Trophoblast cell (in vitro differentiated cells and primary cell): ENCODE measurements at places on chromosomes 2 and 18.

DNA sequence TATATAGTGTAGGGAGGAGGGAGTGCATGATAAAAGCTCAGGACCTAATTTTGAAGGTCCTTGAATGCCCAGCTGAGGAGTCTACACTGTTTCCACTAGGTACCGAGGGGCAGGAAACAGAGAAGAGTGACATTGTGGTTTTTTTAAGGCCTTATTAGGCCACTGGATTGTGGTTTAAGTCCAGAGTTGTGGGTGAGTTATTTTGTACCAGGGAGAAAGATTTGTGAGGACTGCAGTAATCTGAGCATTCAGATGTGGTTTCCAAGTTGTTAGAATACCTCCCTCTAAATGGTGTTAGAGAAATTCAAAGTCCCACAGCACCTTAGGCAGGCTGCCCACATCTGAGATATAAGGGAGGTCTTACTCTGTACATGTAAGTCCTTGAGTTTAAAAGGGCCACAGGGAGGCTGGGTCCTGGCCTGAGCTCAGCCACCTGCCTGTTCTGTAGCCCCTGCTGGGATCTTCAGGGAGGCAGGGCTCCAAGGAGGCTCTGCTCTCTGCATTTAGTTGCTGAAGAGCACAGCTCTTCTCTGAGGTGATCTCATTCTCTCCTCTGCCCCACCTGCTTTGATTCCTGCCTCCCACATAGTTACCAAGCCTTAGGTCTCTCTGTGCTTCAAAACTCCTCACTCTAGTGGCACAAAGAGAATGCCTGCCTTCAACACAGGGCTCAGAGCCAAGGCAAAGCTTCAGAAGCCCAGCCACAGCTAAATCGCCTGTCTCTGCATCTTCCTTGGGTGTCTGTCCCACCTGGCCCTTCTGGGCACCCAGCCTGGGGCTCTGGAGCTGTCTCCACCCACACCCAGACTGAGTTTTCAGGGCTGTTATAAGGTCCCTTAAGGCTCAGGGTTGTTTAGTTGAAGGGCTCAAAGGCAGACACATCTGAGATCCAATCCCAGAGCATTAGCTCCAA, 88.1 kb downstream of the VSNL1 start:
- no peak for DNase-seq

DNA sequence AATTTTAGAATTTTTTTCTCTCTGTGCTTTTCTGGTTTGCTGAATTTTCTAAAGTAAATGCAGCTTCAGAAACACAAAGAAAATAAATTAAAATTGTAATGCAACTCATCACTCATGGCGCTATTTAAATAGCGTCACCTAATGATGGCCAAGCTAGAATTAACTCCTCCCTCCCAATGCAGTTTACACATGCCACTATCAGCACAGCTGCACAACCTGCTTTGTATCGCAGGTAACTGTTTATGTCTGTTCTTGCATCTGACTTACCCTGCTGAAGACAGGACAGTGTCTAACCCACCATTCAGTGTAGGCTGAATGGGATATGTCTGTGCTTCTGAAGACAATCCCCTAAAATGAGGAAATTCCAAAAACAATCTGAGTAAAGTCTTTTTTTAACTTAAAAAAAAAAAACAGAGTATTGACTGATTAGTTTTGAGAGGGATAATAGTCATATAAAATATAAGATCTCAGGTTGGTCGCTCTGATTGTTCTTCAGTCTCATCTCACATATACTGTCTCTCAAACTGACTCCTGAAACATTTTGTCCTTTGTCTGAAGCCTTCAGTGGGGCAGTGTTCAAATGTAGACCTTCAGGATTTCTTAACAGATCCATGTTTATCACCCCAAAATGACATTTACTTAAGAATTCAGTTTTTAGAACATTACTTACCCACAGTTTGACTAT, 271.4 kb downstream of the ZEB2 start:
- no peak for DNase-seq

DNA sequence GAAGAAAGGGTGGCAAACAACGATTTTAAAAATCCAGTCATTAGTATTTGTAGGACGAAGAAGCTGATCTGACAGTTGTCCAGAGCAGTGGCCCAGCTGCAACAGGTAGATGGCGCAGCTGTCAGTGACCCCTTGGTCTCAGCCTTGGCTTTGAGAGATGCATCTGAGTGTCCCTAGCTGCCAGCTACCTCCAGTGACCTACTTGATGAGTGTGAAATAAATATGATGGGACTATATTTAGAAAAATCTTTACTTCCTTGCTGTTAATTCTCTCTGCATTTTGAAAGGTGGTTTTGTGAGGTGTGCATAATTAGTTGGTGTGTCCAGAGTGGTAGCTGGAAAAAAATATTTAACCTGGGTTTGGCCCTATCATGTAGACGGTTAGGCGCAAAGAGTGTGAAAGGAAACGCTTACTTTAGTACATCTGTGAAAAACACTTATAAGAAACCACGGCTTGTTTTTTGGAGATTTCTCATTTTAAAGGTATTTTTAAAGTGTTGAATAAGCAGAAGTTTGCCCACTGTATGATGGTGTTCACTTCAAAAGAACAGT, 963 bp downstream of the INPP1 start:
- peak; percentile 15 for DNase-seq

- no peak for DNase-seq
Measured at GRCh38 chr18:40855661-40856060, 1099.4 kb upstream of the PIK3C3 start.

GRCh38 chr18:12638644-12639124, 19.2 kb downstream of the SPIRE1 start:
- no peak for DNase-seq

DNA sequence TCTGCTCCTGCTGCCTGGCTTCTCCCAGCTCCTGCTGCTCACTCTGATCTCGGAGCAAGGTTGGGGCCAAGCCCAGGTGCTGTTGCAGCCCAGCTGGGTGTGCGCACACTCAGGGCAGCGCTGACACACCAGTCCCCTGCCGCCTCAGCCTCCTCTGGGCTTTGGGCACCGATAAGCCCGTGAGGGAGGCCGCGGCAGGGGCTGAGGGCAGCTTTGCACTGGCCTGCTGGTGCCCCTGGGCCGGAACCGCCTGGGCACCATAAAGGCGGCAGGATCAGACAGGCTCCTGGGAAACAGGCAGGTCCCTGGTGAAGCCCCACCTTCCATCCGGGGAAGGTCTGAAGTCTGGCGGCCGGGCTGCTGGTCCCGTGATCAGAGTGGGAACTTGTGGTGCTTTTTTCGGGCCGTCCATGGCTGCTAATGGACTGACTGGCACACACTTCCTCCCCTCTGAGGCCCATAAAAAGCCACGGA, 14.1 kb upstream of the EML6 start:
- no peak for DNase-seq

- DNase-seq, result peak; percentile 71
Measured at GRCh38 chr2:142875652-142876051, 1.8 kb upstream of the KYNU start.
